CD4-positive, CD25-positive, alpha-beta regulatory T cell (primary cell): ENCODE measurements at places on chromosomes 5 and 9. TPM values are rescaled to one million over a fixed set of nuclear protein-coding genes. Genes with fewer than 3 reads are reported as not detected.
A peak's percentile ranks its signal among the peaks of the same experiment; 100 is the strongest.

The SLC34A1 gene
- not detected for polyA plus RNA-seq

The SURF2 gene
- 47.1 TPM for polyA plus RNA-seq

The DTWD2 gene
- polyA plus RNA-seq, result 1.5 TPM

DNA sequence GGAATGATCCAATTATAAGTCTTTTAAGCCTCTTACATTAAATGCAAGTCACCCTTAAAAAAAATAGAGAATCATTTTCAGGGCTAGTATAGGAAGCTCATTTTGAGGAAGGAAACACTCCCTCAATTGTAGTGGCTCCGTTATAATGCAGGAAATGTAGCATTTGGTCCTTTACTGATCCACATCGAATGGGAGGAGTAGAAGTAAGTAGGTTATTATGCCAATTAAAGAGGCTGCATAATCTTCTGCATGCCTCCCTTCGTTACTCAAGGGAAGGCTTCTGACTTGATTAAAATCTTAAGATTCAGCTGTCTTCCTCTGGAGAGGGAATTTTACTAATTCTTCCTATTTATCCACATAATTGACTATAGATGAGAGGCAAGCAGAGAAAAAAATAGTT, 579.2 kb upstream of the COX7C start:
- no peak for DNase-seq

DNA sequence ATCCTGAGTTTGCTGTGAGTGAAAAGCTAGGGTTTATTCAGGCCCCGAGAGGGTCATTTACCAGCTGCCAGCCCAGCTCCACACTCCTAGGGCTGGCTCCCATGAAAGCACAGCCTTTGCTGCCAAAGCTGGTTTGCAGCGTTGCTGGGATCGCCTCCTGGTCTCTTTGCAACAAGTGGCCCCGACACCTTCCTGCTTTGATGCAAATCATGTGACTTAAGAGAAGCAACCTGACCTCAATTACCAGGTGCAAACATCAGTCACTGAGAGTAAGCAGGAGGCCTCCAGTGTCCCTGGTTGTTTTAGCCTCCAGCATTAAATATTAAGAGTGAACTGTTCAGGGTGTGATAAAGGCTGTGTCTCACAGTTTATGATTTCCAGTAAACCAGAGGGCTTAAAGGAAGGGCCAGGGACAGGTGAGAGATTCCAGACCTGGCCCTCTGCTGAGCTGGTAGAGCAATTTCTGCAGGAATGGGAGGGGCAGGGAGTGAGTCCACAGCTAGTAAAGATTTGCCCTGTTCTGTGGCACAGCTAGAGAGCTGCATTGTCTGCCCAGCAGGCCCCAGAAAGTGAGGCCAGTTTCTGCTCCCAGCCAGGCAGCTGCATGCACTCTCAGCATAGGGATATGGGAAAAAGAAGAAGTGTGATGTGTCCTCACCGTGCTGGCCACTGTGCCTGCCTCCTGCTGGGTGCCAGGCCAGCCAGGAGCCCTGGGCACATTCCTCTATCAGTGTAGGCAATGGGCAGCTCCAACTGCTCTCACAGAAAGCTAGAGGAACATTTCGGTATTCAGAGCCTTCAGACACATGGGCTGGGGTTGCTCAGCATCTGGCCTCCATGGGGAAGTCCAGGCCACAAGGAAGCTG, 58.0 kb downstream of the SLC22A5 start:
- peak; percentile 39 for DNase-seq

The TSTD2 gene
- polyA plus RNA-seq, result 9.4 TPM

The PCDHGB5 gene
- polyA plus RNA-seq, result 0.27 TPM
